Left lobe of liver (tissue), 2 donors: ENCODE measurements at places on chromosomes 13 and 19. TPM values are rescaled to one million over a fixed set of nuclear protein-coding genes. Genes with fewer than 3 reads are reported as not detected.

- DNase-seq: peak; percentile 69
Observed at GRCh38 chr19:13181747-13182388, 31.7 kb downstream of the IER2 start.

- DNase-seq: no peak
Observed at GRCh38 chr19:13718733-13719132, 45.6 kb upstream of the MRI1 start.

Gene FXYD3
- 1.4 TPM for total RNA-seq

DNA sequence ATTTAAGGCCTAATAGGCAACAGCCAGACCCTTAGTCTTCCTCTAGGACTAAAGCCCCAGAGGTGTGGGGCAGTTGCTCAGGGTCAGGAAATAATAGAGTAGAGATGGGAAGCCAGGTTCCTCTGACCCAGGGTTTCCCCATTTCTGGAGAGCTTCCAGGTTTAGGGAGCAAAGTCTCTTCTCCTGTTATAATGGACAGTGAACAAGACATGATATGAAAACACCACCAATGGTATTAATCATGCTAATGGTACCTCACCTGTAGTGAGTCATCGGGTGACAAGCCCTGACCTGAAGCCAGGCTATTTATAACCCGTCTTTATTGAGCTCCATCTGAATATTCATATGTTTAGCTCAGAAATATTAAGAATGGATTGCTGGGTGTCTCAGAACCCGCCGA, 24.6 kb downstream of the BICRA start:
- DNase-seq: no peak

GRCh38 chr13:21825801-21826200, 154.9 kb downstream of the FGF9 start:
- no peak for DNase-seq

Gene CEACAM4
- 0.25 TPM for total RNA-seq

Gene KLK3
- not detected for total RNA-seq

GRCh38 chr13:99665711-99666110, 164.4 kb downstream of the TM9SF2 start:
- DNase-seq: no peak

Gene ERICH6B
- not detected for total RNA-seq
